AG09319 (cell line): ENCODE measurements at places on chromosomes 13 and 19.

DNA sequence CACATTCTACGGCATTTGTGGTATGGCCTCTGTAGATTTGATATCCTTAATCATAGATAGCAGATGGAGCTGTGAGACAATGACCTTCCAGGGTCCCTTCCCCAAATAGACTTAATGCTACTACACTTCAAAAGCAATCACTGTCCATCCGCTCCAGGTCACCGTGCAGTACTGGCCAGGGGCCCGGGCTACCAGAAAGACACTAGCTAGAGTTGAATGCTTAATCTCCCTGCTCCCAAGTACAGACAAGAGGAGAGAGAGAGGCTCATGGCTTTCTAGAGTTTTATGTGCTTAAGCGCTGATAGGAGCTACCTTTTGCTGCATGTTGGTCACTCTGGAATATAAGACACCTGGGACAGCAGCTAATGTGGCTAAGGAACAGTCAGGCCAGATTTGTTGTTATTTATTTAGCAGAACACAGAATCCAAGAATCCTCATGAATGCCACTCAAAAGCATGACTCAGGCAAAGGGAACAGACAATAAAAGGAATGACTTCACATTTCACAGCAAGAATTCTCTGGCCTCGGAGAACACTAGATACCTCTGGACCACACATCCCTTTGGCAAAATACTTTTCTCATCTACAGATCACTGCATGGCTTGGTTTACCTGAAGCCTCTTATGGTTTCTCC, 165.0 kb downstream of the LACC1 start:
- no peak for DNase-seq

DNA sequence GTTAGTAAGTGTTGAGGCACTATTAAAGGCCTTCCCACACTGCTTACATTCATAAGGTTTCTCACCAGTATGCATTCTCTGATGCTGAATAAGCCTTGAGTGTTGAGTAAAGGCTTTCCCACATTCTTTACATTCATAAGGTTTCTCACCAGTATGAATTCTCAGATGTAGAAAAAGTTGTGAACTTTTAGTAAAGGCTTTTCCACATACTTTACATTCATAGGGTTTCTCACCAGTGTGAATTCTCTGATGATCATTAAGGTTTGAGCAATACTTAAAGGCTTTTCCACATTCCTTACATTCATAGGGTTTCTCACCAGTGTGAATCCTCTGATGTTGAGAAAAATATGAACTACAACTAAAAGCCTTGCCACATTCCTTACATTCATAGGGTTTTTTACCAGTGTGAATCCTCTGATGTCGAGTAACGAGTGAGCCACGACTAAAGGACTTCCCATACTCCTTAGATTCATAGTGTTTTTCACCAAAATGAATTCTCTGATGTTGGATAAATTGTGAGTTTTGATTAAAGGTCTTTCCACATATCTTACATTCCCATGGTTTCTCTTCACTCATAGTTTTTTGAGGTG, 24.2 kb downstream of the ZNF829 start:
- DNase-seq: no peak

- peak; percentile 63 for DNase-seq
These were observed at the start of gene RASA3 for GRCh38 chr13:114132419-114133121. Gene RASA3, minus strand, starts transcription at chr13:114132623. Its CDS starts 134 bp downstream, at chr13:114132489.

DNA sequence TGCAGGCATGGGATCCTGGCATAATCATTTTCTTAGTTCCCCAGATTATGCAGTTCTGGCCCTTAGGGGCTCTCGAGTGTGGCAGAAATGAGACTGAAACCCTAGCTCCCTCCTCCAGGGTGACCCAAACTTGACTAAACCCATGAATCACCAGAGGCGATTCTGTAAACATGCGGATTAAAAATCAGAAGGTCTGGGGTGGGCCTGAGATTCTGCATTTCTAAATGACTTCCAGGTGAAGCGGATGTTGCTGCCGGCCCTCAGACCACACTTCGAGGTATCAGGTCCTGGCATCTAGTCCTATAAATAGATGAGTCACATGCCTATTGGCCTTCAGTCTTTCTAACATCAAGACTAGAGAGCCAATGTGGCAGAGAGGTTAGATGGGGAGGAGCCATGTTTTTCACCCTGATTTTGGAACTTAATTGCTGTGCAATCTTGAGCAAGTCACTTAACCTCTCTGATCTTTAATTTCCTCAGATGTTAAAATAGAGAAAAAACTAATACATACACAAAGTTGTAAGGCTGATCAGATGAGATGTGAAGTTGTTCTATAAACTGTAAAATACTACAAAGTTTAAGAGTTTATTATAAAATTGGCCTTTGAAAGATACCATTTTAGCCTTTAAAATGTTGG, 431.2 kb downstream of the FOXO1 start:
- peak; percentile 30 for DNase-seq

DNA sequence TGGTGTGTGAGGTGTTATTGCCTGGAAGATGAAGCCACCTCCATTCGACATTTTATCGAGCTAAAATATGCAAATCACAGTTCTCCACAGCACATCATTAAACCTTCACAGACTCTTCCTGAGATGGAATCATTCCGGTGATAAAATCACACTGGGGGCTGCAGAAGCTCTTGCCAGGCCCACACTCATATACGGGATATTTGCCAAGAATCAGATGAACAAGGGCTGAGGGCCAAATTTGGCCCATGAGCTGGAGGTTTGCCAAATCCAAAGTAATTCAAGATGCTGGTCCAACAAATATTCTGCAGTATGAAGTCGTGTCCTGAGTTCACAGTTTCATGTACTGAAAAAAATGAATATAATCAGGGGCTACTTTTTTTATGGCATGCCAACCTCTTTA, 16.7 kb upstream of the RXFP2 start:
- DNase-seq: no peak

GRCh38 chr13:27631156-27631555, 9.5 kb downstream of the POLR1D start:
- DNase-seq: no peak

GRCh38 chr13:113862931-113863523, 849 bp downstream of the GAS6 start:
- DNase-seq: no peak

GRCh38 chr19:5851302-5851701, at the start of gene FUT3:
Gene FUT3, minus strand, starts transcription at chr19:5851449.
- no peak for DNase-seq

- no peak for DNase-seq
These were observed 151.2 kb downstream of the SLITRK1 start for GRCh38 chr13:83731113-83731512.

- DNase-seq: no peak
These were observed 202.8 kb upstream of the ZNF536 start for GRCh38 chr19:30169196-30169900.

- no peak for DNase-seq
These were observed 70.8 kb downstream of the LNX2 start for GRCh38 chr13:27549406-27549981.

DNA sequence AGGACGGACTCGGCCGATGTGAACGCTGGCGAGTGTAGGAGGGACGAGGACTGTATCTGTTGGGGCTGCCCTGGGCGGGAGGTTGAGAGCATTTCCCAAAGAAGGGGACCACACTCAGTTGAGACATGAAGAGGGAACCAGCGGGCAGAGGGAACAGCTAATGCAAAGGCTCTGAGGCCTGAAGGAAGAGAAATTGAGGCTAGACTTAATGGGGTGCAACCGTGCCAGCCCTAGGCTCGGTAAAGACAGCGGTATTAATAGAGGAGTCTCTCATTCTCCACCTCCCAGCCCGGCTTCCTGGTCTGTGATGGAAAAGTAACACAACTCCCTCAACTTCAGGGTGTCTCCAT, 1.1 kb downstream of the MPV17L2 start:
- no peak for DNase-seq

GRCh38 chr19:11405846-11406643, 13.1 kb downstream of the RGL3 start:
- DNase-seq: no peak
